ENCODE measurements at places on chromosomes 4 and X.

DNA sequence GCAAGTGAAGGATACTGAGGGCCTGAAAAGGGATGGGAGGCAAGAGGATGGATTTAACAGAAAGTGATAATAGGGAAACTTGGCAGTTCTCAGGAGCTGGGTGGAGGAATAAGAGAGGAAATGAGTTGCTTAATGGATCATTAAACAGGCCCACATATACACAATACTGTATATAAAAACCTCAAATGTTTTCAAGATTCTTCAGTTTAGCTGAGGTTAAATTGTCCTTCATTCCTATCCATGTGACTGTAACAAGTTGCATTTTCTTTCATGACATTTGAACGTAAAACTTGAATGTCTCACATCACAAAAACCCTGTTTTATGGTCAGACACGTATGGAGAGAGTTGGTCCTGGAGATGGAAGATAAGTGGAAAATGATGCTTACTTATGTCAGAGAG lies 76.5 kb upstream of the PLAC8 start:
- no peak for DNase-seq

- no peak for DNase-seq
Measured at GRCh38 chrX:130778773-130779172, 124.2 kb downstream of the ENOX2 start.

DNA sequence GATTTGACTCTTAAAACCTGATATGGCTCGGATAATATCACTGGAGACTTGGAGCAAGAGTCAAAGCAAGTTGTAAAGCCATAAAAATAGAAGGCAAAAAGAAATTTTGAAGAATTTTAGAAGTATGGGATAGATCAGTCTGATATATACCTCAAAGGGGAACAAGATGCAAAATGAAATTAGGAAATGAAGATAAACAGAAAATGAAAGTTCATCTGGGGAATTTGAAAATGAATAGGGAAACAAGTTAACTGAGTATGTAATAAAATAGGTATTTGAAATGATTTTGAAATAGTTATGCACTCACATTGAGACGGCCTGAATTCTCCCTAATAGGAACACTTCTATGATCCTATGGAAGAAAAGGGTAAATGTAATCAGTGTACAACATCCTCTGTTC lies 5.7 kb downstream of the CYP2U1 start:
- no peak for DNase-seq

GRCh38 chr4:114005569-114006442 lies 26.4 kb upstream of the ARSJ start:
- DNase-seq: peak; percentile 76

GRCh38 chr4:163681208-163681821 lies 186.8 kb downstream of the TMA16 start:
- DNase-seq: peak; percentile 3

DNA sequence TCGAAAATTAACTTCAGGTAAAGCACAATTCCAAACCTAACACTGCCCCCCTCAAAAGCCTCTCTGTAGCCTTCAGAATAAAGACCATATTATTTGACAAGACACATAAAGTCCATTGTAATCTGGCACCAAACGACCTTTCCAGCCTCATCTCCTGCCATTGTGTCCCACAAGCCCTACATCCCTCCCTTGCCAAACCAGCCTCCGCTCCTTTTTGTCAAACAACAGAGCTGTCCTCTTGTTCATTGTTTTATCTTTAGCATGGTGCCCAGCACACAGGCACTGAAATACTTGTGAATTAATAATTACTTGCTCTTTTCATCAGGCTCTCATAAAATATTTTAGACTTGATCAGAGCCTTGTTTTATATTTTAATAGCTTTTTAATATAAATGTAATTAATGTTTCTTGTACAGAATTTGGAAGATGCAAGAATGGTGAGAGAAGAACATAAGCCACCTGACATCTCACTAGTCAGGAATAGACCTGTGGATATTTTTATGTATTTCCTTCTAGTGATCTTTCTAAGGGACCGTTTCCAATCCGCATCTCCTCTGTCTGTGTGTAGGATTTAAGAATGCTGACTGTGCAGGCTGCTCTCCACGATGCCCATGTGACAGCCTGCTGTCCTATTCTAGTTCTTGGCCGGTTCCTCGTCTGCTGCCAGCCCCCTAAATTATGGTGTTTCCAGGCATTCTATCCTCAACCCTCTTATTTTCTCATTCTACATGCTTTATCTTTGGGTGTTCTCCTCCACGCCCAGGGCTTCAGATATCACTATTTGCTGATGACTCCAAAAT lies 3.0 kb upstream of the IRF2 start:
- no peak for DNase-seq

GRCh38 chrX:36160081-36160480 lies 240.5 kb downstream of the CFAP47 start:
- no peak for DNase-seq

GRCh38 chr4:86338989-86339388 lies 20.9 kb downstream of the MAPK10 start:
- peak; percentile 51 for DNase-seq

- DNase-seq: no peak
Measured at GRCh38 chr4:112923516-112923915, 125.9 kb upstream of the ANK2 start.

GRCh38 chr4:158213466-158213865 lies 3.2 kb downstream of the TMEM144 start:
- DNase-seq: no peak

DNA sequence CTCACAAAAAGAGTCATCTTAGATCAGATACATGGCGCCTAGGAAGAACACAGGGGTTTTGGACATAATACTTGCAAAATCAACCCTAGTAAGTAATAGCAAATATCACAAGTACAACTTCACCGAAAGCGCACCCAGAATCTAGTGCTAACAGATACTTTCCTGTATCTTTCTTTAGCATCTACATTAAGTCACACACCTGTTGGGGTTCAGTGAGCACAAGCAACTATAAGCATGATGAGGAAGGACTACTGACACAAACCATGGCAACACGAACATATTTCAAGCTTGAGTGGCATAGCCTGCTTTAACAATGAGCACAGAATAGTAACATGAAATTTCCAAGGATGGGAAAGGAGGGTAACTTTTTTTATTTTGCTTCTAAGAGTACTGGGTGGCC lies 116.1 kb downstream of the GPC3 start:
- DNase-seq: no peak

GRCh38 chr4:141668200-141668910 lies 32.0 kb downstream of the IL15 start:
- no peak for DNase-seq

- DNase-seq: no peak
Measured at GRCh38 chr4:188107931-188108843, 1.2 kb downstream of the TRIML2 start.

- DNase-seq: no peak
Measured at GRCh38 chr4:65831828-65832227, 161.5 kb upstream of the EPHA5 start.

DNA sequence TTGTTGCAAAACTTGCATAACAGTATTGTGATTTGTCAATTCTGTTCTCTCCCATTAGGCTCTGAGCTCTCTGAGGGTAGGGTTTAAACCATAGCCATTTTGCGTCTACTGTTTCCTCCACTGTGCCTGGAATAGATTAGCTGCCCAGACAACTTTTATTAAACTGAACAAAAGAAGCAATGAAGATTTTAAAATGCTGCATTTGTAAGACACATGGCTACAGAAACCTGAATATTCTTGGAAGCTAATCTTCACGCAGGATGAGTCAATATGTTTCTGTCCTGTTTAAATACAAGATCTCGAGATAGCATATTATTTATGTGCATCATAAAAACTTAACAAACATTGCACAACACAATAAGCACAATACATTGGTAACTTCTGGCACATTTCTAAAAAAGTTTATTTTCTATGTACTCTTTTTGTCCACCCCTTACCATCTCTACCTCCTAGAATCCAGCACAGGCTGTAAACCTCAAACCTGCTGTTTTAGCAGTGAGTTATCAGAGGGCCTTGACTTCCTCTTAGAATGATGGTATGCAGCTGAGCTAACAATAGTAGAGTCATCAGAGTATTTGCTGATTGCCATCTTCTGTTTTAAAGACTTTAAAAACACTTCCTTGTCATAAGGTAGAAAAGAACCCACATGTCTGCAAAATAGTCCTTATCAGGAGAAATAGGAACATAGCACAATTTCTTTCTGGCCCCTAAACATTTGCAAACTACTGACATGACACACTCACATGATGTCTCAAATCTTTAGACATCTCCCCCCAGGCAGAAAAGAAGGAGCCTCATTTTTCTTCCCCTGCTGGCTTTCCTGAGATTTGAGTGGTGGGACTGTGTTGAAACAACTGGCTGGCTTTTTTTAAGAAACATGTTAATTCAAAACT lies 10.6 kb upstream of the CCNG2 start:
- DNase-seq: peak; percentile 67

GRCh38 chr4:75542824-75543223 lies 13.0 kb upstream of the ODAPH start:
- no peak for DNase-seq

GRCh38 chr4:76313547-76313946 lies 7.0 kb downstream of the STBD1 start:
- no peak for DNase-seq

GRCh38 chr4:32002037-32002747 lies 1282.0 kb downstream of the PCDH7 start:
- DNase-seq: no peak

Measured in endothelial cell of umbilical vein (primary cell).